ENCODE measurements at places on chromosomes 4 and X.

GRCh38 chr4:147498031-147498660 lies 17.2 kb downstream of the EDNRA start:
- DNase-seq: no peak

- DNase-seq: no peak
Measured at GRCh38 chrX:12488771-12489170, 302.4 kb upstream of the PRPS2 start.

DNA sequence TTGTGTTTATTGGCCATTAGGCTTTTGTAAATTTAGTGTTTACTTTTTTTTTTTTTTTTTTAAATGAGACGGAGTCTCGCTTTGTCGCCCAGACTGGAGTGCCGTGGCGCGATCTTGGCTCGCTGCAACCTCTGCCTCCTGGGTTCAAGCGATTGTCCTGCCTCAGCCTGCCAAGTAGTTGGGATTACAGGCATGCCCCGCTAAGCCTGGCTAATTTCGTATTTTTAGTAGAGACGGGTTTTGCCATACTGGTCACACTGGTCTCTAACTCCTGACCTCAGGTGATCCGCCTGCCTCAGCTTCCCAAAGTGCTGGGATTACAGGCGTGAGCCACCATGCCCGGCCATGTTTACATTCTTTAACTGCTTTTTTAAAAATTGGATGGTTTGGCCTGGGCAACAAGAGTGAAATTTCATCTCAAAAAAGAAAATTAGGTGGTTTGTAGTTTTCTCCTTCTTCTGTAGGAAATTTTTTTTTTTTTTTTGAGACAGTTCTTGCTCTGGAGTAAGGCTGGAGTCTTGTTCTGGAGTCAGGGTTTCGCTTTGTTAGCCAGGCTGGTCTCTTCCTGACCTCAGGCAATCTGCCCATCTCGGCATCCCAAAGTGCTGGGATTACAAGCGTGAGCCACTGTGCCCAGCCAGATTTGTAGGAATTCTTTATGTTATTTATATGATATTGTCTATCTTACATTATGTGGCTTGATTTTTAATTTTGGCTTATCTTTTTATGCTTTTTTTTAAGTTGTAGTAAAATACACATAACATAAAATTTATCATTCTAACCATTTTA lies 15.1 kb downstream of the UBE2K start:
- no peak for DNase-seq

DNA sequence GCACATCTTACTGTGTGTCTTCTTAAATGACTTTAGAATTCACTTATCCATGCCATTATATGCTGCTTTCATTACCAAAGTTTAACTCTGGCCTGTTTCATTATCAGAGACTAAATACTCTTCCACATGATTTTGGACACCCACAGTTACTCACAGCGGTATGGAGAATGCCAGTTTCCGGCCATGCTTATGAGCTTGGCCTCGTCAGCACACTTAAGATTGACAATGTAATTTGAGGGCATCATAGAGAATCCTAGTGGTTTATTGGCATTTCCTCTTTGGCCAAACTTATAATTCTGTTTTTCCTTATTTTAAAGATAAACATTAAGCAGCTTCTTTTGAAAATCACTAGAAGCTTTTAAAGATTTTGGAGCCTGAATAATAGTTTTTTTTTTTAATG lies 104.5 kb downstream of the IRF2 start:
- no peak for DNase-seq

DNA sequence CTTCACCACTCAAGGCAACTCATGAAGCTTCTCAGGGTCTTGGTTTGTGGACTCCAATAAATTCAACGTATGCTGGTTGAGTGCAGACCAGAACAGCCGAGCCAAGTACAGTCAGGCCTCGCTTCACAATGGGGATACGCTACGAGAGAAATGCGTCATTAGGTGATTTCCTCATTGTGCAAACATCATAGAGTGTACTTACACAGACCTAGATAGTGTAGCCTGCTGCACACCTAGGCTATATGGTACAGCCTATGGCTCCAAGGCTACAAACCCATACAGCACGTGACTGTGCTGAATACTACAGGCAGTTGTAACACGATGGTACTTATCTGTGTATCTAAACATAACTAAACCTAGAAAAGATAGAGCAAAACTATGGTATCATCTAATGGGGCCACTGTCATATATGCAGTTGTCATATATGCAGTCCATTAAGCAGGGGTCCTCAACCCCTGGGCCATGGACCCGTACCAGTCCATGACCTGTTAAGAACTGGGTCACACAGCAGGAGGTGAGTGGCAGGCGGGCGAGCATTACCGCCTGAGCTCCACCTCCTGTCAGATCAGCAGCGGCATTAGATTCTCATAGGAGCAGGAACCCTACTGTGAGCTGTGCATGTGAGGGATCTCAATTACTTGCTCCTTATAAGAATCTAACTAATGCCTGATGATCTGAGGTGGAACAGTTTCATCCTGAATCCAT lies 31.5 kb downstream of the RTL5 start:
- peak; percentile 5 for DNase-seq

GRCh38 chr4:137866671-137867070 lies 334.4 kb upstream of the PCDH18 start:
- no peak for DNase-seq

DNA sequence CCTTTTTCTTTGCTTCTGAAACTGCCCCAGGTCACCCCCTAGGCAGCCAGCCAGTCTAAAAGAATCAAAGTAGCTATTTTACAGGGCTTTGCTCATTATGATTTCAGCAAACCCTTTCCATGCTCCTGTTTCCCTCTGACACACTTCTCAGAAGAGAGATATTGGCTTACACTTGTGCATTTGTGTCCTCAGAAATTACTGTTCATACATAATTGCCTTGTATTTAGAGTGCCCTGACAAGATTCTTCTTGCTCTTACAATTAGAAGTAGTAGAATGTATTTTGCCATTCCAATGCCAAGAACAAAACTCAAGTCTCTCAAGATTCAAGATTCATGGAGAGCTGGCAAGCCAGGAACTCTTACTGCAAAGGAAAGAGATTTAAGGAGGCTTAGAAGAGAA lies 531.0 kb upstream of the ZFP42 start:
- DNase-seq: no peak

DNA sequence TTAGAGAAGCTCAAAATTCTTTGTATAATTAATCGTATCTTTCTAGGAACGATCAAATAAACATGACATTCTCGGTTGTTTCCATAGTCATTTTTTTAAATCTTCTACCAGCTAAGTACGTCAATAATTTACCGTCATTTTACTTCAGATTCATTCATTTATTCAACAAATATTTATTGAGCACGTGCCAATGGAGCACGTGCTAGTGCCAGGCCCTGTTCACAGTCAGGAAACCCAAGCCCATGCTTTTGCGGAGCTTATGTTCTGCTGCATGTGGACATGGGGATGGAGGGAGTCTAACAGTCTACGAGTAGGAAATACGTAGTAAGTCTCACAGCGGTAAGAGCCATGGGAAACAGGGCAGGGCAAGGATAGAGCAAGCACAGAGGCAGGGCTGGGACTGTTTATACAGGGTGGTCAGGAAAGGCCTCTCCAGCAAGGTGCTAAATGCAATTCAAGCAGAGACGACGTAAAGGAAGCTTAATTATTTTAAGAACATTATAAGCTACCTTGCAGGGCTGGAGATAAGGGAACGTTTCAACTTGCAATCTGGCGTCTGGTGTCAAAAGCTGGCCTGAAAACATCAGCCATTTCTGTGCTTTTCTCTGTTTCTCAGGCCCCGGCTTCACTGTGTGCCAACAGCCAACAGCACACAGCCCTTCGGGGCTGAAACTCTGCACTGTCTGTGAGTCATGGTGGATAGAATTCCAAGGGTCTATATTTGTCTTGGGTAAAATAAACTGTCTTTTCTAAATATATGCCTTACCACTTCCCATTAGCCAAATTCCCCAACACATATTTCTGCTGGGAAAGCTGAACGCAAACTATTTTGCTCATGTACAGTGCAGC lies 517.1 kb upstream of the ZFP42 start:
- no peak for DNase-seq

GRCh38 chr4:80229128-80229527 lies 31.8 kb downstream of the PRDM8 start:
- DNase-seq: no peak

GRCh38 chr4:7584606-7585159 lies 150.0 kb upstream of the PSAPL1 start:
- no peak for DNase-seq

GRCh38 chr4:76723924-76724323 lies 174.0 kb downstream of the SOWAHB start:
- DNase-seq: no peak

GRCh38 chrX:31421441-31421840 lies 349.6 kb upstream of the FTHL17 start:
- DNase-seq: no peak

GRCh38 chr4:3445111-3445820 lies 3.5 kb downstream of the HGFAC start:
- DNase-seq: peak; percentile 10

DNA sequence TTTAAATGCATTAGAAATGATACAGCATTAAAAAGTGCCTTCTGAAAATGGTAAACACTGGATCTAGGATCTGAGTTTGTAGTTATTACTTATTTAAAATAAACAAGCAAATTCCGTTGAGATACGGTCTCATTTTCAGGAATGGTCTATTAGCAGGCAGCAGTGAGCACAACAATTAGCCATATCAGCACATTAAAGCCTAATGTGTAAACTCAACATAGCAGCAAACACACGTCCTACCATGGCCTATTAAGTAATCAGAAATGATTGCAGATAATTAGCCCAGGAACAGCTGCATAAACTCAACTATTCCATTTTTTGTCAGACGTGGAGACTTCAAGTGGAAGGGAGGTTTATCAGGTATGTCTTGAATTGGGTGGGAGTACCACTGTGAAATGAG lies 61.8 kb downstream of the NEIL3 start:
- DNase-seq: peak; percentile 69

DNA sequence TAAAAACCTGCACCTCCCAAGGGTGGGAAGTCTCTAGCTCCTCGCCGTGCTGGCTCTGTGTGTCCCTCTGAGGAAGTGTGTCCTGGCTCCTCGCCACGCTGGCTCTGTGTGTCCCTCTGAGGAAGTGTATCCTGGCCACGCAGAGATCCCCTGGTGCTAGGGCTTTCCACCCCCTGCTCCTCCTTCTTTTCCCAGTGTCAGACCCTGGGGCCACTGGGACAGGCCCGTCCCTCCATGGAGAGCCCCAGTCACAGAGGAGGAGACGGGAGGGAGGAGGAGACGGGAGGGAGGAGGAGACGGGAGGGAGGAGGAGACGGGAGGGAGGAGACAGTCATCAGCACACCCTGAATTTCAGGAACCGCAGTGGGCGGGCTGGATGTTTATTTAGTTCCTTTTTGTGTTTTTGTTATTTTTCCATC lies 53.8 kb upstream of the HGFAC start:
- no peak for DNase-seq
